ENCODE measurements at places on chromosomes 12 and 14.

- no peak for DNase-seq
Measured at GRCh38 chr12:3236345-3237187, 159.4 kb downstream of the TSPAN9 start.

- DNase-seq: no peak
Measured at GRCh38 chr14:50083467-50084337, 32.7 kb downstream of the VCPKMT start.

GRCh38 chr12:51393676-51394545 lies 2.7 kb upstream of the GALNT6 start:
- peak; percentile 17 for DNase-seq

GRCh38 chr12:59164226-59164625 lies 243.9 kb upstream of the LRIG3 start:
- no peak for DNase-seq

DNA sequence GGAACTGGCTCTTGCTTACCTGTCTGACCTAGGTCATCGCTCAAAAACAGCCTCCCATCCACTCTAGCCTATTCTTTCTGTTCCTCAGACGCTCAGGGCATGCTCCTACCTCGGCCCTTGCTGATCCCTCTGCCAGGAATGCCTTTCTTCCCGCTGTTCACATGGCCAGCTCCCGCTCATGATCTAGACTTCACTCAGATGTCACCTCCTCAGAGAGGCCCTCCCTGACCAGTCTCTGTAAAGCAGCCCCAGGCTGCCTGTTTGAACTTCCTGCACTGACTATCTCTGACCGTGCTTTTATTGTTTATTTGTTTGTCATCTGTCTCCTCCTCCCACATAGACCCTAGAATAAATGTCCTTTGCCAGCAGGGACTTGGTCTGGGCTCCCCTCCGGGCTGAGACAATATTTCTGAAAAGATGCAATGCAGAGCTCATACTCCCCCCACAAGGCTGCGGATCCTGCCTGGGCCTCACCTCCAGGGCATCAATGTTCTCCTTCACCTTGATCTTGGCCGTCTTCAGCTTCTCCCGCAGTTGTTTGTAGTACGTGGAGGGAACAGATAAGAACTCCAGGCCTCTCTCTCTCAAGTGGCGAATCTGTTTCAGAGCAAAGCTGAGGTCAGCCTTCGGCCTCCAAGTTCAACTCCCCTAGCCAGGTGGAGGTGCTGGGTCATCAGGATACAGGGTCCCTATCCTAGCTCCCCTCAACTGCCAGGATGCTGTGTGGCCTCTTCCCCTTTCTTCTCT lies 15.2 kb downstream of the HPD start:
- DNase-seq: no peak

Data from stimulated activated CD8-positive, alpha-beta memory T cell treated with anti-CD3 and anti-CD28 coated beads, Interleukin-4, amount 100 ng/mL, for 4 hours (primary cell).